Uterus (tissue), 4 donors: ENCODE measurements at places on chromosomes 12 and 14. TPM values are rescaled to one million over a fixed set of nuclear protein-coding genes. Genes with fewer than 3 reads are reported as not detected.

- no peaks in the 10 kb centered on the region for H3K27me3 ChIP-seq
- no peaks in the 10 kb centered on the region for H3K4me1 ChIP-seq
- no peak overlapping the region for H3K4me3 ChIP-seq
- H3K27ac ChIP-seq: no peak overlapping the region
- no peaks in the 10 kb centered on the region for H3K36me3 ChIP-seq
Observed at GRCh38 chr14:38387821-38388220, 131.9 kb upstream of the CLEC14A start.

- no peak overlapping the region for H3K4me3 ChIP-seq
- no peaks in the 10 kb centered on the region for H3K27me3 ChIP-seq
- H3K4me1 ChIP-seq: peaks cover 2% of the 10 kb centered on the region
- no peak overlapping the region for H3K27ac ChIP-seq
- H3K36me3 ChIP-seq: no peaks in the 10 kb centered on the region
Observed at GRCh38 chr12:111424793-111425251, 19.1 kb downstream of the SH2B3 start.

The HOXC12 gene
- total RNA-seq: not detected

GRCh38 chr12:54444206-54444605 lies 25.1 kb upstream of the ITGA5 start:
- H3K27ac ChIP-seq: no peak overlapping the region
- H3K36me3 ChIP-seq: no peaks in the 10 kb centered on the region
- H3K4me3 ChIP-seq: no peak overlapping the region
- no peaks in the 10 kb centered on the region for H3K4me1 ChIP-seq
- no peak for DNase-seq

DNA sequence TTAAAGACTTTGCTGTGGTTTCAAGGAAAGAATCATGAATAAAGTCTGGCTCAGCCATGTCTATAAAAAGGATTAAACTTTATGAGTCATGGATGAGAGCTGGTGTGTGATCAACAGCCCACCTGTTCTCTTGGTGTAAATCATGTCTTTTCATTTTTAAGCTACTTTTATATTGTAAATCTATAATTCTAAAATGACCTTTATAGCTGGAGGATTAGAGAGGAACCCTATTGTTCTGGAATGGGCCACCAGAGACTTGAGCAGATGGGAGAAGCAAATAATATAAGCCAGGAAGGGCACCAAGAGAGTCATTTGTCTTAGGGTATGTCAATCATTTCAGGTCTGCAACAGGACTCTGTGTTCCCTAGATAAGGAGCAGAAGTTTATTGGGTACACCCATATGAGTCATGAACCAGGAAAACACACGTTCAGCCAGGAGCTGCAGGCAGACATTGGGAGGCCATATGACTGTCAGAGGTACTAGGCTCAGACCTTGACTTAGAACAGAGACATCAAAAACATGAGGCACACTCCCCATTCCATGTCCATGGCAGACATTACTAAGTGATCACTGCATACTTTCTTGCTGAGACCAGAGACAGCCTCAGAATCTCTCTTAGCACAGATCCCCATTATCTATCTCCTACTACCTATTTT lies 49.3 kb downstream of the NDUFA12 start:
- H3K27me3 ChIP-seq: no peaks in the 10 kb centered on the region
- no peaks in the 10 kb centered on the region for H3K4me1 ChIP-seq
- no peak overlapping the region for H3K4me3 ChIP-seq

The IFNG-AS1 gene
- total RNA-seq: not detected

- H3K4me3 ChIP-seq: no peak overlapping the region
- no peaks in the 10 kb centered on the region for H3K36me3 ChIP-seq
- no peaks in the 10 kb centered on the region for H3K4me1 ChIP-seq
- no peak overlapping the region for H3K27ac ChIP-seq
- no peak for DNase-seq
- no peaks in the 10 kb centered on the region for H3K27me3 ChIP-seq
Observed at GRCh38 chr14:22657861-22658260, 13.7 kb upstream of the OR6J1 start.

- H3K27me3 ChIP-seq: no peaks in the 10 kb centered on the region
- H3K4me1 ChIP-seq: no peaks in the 10 kb centered on the region
- H3K36me3 ChIP-seq: no peaks in the 10 kb centered on the region
Observed at GRCh38 chr14:39228509-39229221, 5.0 kb upstream of the MIA2 start.

- H3K27me3 ChIP-seq: no peaks in the 10 kb centered on the region
- no peaks in the 10 kb centered on the region for H3K36me3 ChIP-seq
- no peak overlapping the region for H3K4me3 ChIP-seq
- H3K4me1 ChIP-seq: no peaks in the 10 kb centered on the region
- H3K27ac ChIP-seq: no peak overlapping the region
- no peak for DNase-seq
Observed at GRCh38 chr12:83796531-83796930, 1109.8 kb downstream of the TMTC2 start.
